Mammary epithelial cell (primary cell): ENCODE measurements at places on chromosomes 2 and 18. TPM values are rescaled to one million over a fixed set of nuclear protein-coding genes. Genes with fewer than 3 reads are reported as not detected.

DNA sequence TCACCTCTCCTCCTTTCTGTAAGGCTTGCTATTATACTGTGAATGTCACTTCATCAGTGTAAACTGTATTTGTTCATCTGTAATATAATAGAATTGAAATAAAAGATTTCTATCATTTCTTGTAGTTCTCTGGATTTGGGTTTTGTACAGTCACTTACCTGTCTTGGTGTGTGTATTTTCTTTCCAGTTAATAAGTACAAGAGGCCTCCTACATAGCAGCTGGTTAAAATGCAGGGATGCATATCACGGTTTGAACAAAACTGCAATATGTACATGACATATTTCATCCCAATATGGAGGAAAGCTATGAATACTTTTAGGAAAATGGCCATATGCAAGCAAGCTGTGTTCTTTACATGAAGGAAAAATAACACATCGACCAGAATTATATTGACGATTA, 5.4 kb upstream of the STAT1 start:
- DNase-seq, result no peak

DNA sequence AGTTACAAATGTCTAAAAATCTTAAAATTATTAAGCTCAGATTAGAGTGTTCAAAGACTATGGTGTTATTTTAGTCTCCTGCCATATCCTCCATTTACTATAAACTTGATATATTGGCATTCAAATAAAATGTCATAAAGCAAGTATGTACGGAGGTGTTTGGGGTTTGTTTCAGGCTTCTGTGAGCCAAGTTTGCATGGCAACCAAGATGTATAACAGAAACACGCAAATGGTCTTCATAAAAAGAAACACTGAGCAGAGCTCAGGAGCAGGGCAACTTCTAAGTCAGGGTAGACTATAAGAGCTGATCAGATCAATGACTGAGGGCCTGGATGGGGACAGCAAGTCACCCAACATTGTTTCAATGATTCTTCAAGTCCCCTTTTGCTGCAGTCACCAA, 20.5 kb upstream of the OSR1 start:
- no peak for DNase-seq

- no peak for DNase-seq
These were observed 164.1 kb upstream of the RASGRP3 start for GRCh38 chr2:33312355-33312754.

- DNase-seq, result no peak
These were observed 6.3 kb upstream of the CTAGE1 start for GRCh38 chr18:22423878-22424564.

- peak; percentile 68 for DNase-seq
These were observed 32.7 kb downstream of the VSNL1 start for GRCh38 chr2:17573085-17573803.

DNA sequence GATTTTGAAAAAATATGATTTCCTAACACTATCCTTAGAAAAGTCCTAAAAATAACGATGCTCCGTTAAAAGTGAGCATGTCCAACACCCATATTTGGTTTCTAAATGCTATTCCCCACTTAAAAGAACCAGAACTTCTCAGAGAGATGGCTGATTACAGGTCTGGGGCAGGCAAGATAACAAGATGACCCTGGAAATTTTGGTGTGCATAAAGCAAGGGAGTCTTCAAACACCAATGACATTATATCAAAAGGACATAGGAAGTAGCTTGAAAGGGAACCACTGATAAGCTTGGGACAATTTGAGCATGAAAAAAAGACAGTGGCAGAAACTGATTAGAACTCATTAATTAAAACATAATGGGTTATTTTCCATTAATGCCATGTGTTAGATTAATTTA, 17.9 kb downstream of the STK17B start:
- no peak for DNase-seq

DNA sequence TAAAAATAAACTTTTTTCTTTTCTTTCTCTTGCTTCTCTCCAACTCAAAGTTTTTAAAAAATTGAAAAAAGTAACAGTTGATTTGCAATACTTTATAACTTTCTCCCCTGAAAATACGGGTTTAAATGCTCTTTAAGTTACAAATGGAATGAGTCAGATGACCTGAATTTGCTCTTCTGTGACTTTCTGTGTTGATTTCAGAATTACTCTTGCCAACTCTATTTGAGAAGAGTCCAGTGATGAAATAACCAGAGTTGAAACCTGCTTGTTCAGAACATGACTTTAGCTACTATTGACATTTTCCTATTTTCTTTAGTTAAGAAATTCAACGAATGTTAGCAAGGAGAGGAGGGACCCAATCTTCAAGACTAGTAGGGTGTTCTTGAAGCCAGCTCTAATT, 146.1 kb upstream of the ZSWIM2 start:
- DNase-seq, result peak; percentile 59

- DNase-seq, result peak; percentile 94
These were observed at the start of gene ATP8B1 for GRCh38 chr18:57803103-57803969. Gene ATP8B1, minus strand, starts transcription at chr18:57803315. Its CDS starts 71,508 bp downstream, at chr18:57731807.

- no peak for DNase-seq
These were observed 55.3 kb upstream of the HAAO start for GRCh38 chr2:42847596-42848151.

DNA sequence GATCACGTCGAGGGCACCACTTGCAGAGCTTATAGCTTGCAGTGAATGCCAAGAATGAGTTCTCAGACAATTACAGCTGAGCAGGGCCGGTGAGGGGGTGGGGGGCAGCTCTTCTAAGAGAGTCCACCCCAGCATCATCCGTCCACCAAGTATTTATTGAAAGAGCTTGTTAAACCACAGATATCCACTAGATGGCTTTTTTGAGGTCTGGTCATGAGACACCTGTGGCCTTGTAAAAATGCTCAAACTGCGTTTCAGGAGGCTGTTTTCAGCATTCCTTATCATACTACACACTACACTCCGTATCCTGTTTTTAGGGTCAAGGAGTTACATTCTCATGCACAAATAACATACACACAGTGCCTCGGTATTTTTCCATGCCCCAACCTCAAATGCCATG, 51.5 kb downstream of the DNAJC10 start:
- DNase-seq, result peak; percentile 19

- DNase-seq, result peak; percentile 76
These were observed 5.7 kb downstream of the ITGB6 start for GRCh38 chr2:160194351-160194750.

- no peak for DNase-seq
These were observed 220.0 kb downstream of the LDLRAD4 start for GRCh38 chr18:13438507-13439056.

DNA sequence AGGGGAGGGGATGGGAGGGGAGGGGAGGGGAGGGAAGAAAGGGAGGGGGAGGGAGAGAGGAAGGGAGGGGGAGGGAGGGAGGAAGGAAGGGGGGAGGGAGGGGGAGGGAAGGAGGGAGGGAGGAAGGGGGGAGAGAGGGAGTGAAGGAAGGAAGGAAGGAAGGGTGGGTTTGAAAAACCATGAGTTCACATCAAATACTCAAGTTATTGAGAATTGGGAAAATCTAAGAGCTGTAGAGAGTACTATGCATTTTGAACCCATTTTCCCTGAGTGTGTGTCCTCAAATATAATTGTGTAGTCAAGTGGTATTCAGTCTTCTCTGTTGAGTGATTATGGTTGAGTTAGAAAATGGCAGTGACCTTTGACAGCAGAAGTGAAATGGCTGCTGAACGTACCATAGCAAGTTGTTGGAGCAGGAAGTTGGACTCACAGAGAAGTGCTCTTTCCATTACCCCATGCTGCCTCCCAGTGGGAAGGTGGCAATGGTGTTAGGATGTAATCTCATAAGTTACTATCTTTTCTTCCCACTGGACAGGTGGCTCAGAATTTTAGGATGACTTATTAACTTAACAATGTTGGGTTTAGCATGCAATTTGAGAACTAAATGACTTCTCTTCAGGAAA, 214.6 kb downstream of the SETBP1 start:
- DNase-seq, result peak; percentile 54

- peak; percentile 55 for DNase-seq
These were observed 609 bp downstream of the TPGS2 start for GRCh38 chr18:36828157-36828629.

DNA sequence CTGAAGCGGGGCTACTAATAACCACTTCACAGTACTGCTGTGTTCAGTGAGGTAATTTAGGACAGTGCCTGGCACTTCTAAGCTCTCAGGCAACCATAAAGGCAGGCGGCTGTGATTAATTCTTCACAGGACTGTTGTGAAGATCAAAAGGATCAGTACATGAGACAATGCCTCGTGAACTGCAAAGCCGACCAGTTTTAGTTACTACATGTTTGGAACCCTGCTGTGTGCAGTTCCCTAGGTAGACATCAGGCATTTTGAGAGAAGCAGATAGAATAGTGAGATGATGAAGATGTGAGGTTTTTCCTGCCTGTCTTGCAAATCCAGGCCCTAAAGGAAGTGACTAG, 19.1 kb downstream of the EFHD1 start:
- no peak for DNase-seq

- DNase-seq, result no peak
These were observed 59.9 kb downstream of the CRIM1 start for GRCh38 chr2:36415381-36416022.

- DNase-seq, result no peak
These were observed 43.7 kb downstream of the FSIP2 start for GRCh38 chr2:185782223-185782769.

- DNase-seq, result no peak
These were observed 1094.6 kb upstream of the CDH2 start for GRCh38 chr18:29271501-29271900.

- DNase-seq, result no peak
These were observed 80.1 kb downstream of the SUCLG1 start for GRCh38 chr2:84378960-84379359.

DNA sequence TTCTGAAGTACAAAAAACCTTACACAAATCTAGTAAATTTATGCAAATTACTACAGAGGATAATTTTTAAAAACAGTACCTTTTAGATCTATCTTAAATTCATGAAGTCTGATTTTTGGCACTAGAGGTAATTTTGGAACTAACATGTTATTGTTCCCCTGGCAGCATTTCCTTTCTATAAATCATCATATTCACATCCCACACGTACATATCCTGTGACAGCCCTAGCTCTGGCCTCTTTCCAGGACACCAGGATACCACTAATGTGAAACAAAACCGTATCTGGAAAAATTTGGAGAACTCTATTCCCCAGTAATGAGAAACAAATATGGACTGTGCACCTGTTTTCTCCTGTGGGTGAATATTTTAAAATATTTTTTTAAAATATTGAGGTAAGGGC, 14.0 kb upstream of the BIRC6 start:
- DNase-seq, result peak; percentile 8

- DNase-seq, result peak; percentile 96
These were observed 187.5 kb downstream of the LTBP1 start for GRCh38 chr2:33134086-33134771.

- no peak for DNase-seq
These were observed 41.9 kb downstream of the LRRFIP1 start for GRCh38 chr2:237669283-237669627.

DNA sequence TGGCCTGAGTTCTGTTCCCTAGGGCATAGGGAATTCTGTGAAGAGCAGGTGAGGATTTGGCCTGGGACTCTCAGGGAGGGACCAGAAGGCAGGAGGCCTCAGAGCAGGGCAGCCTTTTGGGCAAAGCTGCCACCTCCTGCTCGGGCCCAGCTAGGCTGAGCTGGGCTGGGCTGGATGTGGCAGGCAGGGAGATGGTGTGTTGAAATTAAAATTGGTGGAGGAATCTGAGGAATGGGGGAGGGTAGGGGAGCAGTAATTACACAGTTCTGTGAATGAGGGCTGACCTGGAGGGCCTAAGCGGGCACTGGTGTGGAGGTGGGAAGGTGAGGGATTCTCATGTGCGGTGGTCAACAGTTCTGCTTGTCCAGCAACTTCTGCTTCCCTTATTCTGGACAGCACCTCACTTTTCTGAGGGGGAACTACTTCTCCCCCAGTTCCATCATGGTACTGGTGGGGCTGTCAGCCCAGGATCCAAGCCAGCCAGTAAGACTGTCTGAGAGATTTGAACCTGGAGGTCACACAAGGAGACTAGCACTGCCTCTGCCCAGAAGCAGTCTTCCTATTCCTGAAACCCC, 22.0 kb upstream of the ASPRV1 start:
- DNase-seq, result no peak

- DNase-seq, result peak; percentile 88
These were observed 153.9 kb upstream of the NDUFV2 start for GRCh38 chr18:8948471-8949149.

DNA sequence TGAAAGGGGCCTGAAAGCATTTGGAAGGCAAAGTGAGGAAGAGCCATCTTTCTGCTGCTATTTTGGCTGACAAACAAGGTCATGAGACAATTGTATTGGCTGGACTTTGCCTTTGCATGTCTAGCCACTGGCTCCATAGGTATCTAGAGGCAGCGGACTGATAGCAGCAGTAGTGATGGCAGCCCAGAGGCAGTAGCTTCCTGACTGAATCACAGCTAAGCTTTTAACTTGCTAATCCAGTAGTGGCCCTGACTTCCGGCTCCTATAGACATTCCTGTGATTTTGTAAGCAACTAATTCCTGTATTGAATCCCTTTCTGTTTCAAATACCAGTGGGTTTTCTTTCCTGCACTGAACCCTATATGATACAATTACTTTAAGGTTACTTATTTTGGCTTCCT, 69.8 kb upstream of the PDE1A start:
- no peak for DNase-seq

GRCh38 chr2:12066986-12067385, 320.6 kb downstream of the LPIN1 start:
- no peak for DNase-seq

DNA sequence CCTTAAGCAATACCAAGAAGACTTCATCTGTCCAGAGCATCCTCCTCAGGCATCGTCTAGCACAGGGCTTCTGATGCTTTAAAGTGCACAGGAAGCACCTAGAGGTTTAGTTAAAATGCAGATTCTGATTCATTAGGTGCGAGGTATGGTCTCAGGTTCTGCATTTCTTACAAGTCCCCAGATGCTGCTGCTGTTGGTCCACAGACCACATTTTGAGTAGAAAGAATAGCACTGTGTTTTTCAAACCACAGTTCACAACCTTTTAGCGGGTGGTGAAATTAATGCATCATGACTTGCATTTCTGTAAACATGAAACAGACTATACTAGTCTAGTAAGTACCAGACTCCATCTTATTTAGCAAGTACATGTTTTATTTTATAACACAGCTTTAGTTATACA, 134.6 kb downstream of the TMEFF2 start:
- DNase-seq, result no peak

SLC38A11 gene
- 0.08 TPM for polyA plus RNA-seq

RBKS gene
- 1.9 TPM for polyA plus RNA-seq

SMC6 gene
- 10.3 TPM for polyA plus RNA-seq

POTEC gene
- not detected for polyA plus RNA-seq

PLGLB1 gene
- polyA plus RNA-seq, result 0.12 TPM

MTHFD2 gene
- polyA plus RNA-seq, result 187 TPM

REG3G gene
- polyA plus RNA-seq, result not detected

SCYGR2 gene
- not detected for polyA plus RNA-seq

DPP10 gene
- not detected for polyA plus RNA-seq

TMEM163 gene
- polyA plus RNA-seq, result 0.14 TPM
